ENCODE measurements at places on chromosomes 3 and 15. TPM values are rescaled to one million over a fixed set of nuclear protein-coding genes. Genes with fewer than 3 reads are reported as not detected.

GMPS gene
- 22.9 TPM for total RNA-seq

DNA sequence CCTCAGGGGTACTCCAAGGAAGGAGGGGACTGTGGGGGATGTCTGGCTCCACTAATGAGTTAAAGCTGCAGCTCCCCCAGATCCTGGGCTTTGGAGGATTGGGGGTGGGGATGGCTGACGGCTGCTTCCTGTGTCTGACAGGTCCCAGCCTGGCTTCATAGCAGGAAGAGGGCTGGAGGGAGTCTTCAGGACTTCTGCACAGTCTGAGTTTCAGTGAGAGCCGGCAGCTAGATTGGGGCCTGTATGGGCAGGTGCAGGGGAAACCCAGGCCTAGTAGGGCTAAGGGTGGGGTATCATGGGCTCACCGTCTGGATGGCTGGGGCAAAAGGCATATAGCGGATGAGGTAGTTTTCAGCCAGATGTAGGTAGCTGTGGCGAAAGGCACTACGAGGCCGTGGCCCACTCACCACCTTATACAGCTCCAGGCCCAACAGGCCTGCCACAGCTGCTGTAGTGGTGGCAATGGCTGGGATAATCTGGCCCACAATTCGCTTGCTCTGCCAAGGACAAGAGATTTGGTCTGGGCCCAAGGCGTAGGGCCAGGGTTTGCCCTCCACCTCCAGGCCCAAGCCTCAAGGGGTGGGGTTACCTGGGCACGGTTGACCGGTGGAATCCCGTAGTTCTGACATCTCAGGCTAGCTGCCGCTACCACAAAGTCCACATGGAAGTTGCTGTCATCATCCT is 4.5 kb downstream of the INKA1 start:
- no peak for DNase-seq

DNA sequence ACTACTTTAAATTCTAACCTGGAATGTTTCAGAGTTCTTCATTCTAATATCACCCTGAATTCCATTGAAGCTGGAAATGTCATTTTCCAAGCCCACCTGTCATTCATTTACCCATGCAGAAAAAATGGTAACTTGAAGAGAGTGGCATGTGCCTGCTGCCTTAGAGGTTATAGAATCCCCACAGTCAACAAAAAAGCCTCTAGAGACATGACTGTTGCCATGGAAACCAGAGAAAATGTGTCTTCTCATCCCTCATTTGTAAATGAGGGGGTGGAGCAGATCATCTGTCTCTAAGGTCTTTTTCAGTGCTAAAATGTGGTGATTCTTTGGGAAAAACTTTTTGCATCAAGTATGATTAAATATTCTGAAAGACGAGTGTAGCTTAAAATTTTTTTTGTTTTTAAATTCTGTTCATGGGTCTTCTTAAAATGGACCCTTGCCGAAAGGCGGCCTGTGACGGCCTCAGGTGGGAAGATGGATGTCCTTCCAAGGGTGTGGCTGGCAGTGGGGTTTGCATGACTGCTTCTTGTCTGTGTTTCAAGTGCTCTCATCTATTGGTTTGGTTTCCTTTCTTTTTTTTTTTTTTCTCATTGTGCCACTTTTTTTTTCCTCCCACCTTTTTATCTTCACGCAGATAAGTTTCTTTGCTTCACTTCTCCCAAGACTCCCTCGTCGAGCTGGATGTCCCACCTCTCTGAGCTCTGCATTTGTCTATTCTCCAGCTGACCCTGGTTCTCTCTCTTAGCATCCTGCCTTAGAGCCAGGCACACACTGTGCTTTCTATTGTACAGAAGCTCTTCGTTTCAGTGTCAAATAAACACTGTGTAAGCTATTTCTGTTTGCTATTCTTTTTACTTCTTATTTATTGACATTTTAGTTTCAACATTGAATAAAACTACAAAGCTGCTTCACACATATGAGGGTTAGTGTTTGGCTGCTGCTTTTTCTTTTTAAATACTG is 23.0 kb downstream of the TPM1 start:
- no peak for DNase-seq

DNA sequence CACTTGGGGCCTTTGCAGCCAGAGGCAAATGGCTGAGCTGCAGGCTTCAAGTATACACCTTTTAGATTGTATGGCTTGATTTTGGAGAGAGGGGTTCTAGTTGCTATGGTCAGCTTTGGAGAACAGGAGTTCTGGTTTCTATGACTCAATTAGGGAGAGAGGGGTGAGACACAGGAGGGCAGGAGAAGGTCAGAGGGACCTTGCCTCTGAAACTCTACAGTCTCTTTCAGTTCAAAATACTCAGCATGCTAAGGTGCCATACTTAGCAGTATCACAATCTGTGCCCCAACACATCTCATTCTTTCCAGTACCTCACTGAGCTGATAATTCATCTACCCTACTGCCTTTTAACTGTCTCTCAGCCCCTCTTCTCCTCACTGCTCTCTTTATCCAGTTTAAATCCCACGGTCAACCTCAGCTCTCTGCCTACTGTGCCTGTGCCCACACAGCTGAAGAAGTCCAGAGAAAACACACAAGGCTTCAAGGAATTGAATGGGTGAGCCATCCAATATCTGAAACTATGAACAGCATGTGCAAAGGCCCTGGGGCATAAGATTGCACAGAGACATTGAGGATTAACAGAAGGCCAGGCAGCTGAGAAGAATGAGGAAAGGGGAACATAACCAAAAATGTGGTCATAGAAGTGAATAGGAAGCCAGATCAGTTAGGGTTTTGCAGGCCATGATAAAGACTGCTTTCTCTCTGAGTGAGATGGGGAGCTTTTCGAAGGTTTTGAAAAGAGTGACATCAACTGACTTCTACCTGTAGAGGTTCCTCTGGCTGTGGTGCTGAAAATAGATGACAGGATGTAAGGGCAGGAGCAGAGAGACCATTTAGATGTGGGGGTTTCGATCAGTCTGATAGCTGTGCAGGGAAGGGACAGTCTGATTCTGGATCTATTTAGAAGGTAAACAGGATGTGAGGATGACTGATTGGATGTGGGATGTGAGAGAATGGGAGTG is 54.5 kb upstream of the C3orf80 start:
- no peak for DNase-seq
